ENCODE measurements at places on chromosomes 13 and 19. TPM values are rescaled to one million over a fixed set of nuclear protein-coding genes. Genes with fewer than 3 reads are reported as not detected.

Gene PRRG2
- 8.2 TPM for total RNA-seq

Gene CCDC70
- not detected for total RNA-seq

Gene DOHH
- total RNA-seq = 23.4 TPM

Gene PLIN4
- 2.1 TPM for total RNA-seq

Gene NOVA2
- total RNA-seq = not detected

Gene INAFM1
- 3.5 TPM for total RNA-seq

Gene FUT2
- total RNA-seq = 1.4 TPM

Gene MRPL57
- 39.4 TPM for total RNA-seq

Gene CRYL1
- total RNA-seq = 27.5 TPM

Gene ADGRE3
- not detected for total RNA-seq

Gene IGFL1
- total RNA-seq = 0.34 TPM

Gene ZNF813
- 1.5 TPM for total RNA-seq

Gene DNAJC15
- total RNA-seq = 27.2 TPM

Gene FCAR
- not detected for total RNA-seq

Gene ZNF541
- not detected for total RNA-seq

Gene CYP2S1
- 7.8 TPM for total RNA-seq

Gene DIAPH3
- total RNA-seq = 14.1 TPM
